ENCODE measurements at places on chromosomes 6 and 20.

GRCh38 chr6:109296452-109296851 lies 85.8 kb downstream of the CD164 start:
- no peak for DNase-seq

GRCh38 chr20:20993372-20993771 lies 112.8 kb downstream of the LINC00237 start:
- no peak for DNase-seq

- DNase-seq: no peak
These were observed 20.2 kb downstream of the HEBP2 start for GRCh38 chr6:138424004-138424904.

- no peak for DNase-seq
These were observed 50.0 kb downstream of the TAF4 start for GRCh38 chr20:62015540-62016288.

DNA sequence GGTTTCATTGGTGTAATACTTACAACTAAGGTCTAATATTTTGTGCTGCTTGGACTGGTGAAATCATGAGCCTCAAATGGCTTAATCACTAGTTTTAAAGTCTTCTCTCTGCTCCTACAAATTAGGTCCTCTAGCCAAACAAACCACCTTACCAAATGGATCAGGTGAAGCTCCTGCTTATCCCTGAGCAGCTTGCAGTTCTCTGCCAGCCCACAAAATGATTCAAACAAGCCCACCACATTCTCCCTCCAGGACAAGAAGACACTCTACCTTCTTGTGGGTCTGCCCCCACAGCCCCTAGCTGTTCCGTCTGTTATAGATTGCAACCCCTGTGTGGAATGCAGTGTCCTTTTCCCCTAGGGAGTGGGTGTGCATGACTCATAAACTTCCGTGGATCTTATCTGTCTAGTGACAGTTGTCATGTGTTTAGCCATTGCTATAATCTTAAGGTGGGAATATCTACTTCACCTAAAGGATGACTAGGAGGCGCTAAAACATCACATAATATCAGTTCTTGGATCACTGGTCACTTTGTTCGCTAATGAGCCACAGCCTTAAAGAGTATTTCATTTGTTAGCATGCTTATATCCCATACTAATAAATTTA lies 940.5 kb upstream of the MANEA start:
- DNase-seq: no peak

DNA sequence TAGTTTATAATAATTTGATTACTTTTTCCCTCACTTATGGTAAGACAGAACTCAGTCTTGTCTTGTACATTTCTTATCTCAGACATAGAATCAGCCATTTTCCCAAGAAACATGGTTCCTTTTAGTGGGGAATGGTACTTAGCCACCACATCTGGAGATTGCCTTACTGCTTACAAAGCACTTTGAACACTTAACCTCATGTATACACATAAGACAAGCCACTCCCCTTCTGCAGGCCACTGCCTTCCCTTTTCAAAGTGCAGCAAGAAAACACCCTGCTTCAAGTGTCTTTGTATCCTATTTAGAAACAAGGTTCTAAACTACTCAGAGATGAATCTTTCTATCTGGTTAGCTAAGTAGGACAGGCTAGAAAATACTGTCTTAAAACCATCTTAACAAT lies 159.2 kb downstream of the UBE3D start:
- DNase-seq: no peak

GRCh38 chr6:34389034-34389433 lies 3.4 kb downstream of the NUDT3 start:
- DNase-seq: no peak

GRCh38 chr20:47529840-47530239 lies 28.2 kb downstream of the NCOA3 start:
- no peak for DNase-seq

DNA sequence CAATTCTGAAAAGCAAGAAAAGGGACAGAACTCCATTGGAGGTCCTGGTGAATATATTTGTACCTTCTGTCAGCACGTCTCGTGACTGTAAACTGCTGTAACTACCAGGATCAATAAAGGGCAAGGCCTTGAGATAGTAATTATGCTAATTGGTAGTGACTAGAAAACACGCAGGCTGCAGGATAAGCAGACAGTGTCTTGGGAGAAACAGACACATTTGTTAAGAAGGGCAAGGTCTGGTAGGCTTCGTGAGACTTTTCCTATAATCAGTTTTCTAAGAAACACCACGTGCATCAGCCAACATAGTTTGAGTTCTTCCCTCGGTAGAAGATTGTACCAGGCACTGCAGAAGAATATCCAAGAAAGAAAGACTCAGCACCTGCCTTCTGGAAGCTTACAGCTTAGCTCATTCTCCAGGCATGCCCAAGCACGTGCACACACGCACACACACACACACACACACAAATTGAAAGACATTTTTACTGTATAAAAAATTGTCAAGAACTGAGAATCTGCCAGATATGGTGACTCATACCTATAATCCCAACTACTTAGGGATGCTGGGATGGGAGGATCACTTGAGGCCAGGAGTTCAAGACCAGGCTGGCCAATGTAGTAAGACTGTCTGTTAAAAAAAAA lies 167.0 kb upstream of the SASH1 start:
- no peak for DNase-seq

DNA sequence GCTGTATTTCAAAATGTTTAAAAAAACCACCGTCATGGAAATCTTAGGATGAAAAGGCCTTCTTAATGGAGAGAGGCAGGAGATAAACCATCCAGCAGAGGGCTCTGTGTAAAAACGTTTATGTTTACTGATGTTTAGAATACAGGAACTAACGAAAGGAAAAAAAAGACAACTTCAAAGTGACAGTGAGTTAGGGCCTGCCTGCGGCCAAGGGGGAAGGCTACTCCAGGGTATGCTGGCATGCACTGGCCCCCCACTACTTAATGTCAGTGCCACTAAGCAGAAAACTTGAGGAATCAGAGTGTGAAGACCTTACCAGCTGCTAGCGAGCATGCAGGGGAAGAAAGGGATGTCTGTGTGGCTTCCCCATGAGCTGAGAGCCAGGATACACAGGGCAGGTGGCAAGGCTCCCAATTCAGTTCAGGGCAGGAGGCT lies 47.7 kb downstream of the AKAP7 start:
- no peak for DNase-seq

DNA sequence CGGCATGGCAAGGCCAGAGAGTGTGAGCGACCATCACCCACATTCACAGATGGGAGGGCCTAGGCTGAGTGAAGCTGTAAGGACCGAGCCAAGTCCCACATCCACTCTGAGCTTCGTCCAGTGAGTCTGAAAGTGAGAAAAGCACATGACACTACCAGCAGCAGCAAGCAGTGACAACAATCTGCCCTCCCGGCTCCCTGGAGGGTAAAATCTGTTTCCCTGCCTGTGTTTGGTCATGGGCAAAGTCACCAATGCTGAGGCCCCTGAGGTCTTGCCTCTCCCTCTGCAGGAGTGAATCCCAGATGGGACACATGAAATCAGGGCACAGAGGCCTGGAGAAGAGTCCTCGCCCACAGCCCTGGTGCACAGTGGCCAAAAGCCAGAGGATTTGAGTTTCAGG lies 6.4 kb upstream of the CST7 start:
- no peak for DNase-seq

DNA sequence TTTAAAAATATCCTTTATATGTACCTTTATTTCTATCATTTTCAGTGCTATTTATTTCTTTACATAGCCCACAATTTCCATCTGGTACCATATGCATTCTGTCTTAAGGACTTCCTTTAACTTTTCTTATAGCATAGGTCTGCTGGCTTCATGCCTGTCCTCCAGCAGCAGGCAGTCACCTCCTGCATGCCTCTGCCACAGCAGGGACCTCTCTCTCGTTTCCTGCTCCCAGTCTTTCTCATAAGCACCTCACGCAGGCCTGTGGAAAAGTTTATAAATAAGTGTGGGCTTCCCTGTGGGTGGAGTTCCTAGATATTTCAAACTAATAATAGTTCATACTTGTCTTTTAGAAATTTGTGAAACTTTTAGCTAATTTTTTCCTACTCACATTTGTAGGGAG lies 133.9 kb downstream of the KCNQ5 start:
- DNase-seq: no peak

DNA sequence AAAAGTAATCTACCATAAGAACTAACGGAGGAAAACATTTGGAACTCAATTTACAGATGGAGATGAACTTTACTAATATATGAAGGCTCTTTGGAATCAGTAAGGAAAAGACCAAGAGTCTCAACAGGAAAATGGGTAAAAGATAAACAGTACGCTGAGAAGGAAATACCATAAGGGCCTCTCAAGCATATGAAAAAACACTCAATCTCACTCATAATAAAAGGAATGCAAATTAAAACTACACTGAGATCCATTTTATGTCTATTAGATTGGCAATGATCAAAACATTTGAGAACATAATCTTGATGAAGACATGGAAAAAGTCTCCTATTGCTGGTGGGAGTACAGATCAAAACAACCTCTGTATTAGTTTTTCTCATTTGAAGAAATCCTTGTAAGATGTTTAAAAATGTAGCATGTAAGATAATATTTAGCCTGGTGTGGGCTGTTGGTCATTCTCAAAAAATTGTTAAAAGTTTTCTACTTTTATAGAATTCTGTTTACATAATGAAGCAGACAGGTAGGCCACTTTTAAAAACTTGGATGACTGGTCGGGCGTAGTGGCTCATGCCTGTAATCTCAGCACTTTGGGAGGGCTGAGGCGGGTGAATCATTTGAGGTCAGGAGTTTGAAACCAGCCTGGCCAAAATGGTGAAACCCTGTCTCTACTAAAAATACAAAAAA lies 14.5 kb downstream of the REV3L start:
- DNase-seq: peak; percentile 76

DNA sequence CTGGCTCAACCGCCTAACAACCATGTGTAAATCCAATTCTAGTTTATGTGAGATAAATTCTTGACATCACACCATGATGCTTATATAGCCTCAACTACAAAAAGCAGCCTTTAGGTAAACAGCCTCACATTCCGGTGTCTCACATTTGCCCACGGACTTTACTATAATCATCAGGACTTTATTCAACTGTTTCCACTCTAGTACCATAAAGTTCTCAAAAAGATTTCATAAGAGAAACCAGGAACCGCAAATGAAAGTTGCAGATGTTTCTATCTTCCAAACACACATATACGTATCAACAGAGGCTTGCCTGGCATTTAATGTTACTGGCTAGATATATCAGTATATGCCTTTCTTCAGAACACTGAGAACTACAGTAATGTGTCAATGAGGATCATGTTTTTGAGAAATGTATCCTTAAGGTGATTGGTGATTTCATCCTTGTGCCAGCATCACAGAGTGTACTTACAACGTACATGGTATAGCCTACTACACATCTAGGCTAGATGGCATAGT lies 80.0 kb downstream of the EPB41L2 start:
- DNase-seq: no peak

DNA sequence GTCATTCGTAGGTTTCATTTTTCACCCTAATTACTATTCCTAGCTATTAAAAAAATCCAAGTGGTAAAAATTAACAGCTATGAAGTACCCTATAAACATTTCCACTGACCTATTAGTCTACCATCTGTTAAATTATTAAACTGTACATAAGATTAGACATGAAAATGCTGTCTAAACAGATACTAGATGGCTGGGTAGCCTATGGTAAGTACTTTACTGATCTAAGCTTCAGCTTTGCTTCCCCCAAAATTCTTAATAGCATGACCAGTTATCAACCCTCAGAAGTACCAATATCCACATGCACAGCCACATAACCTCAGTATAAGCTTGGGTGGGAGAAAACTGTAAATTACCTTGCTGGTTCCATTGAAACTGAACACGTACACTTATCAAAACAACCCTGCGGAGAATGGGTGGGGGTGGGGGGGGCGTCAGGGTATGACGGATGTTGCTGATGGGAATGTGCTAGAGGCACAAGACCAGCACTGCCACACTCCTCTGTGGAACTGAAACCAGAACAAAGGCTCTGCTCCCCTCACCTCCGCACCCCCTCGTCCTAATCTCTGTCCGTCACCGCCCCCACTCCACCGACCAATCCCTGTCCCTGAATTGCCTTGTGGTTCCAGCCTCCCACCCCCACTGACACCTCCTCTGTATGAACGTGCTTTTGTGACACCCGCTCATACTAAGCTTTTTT lies 45.3 kb downstream of the B4GALT5 start:
- DNase-seq: no peak

DNA sequence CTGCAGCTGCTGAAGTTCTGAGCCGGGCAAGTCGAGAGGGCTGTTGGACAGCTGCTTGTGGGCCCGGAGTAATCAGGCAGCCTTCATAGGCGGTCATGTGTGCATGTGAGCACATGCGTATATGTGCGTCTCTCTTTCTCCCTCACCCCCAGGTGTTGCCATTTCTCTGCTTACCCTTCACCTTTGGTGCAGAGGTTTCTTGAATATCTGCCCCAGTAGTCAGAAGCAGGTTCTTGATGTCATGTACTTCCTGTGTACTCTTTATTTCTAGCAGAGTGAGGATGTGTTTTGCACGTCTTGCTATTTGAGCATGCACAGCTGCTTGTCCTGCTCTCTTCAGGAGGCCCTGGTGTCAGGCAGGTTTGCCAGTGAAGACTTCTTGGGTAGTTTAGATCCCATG lies 21.2 kb upstream of the MAPK13 start:
- DNase-seq: no peak

DNA sequence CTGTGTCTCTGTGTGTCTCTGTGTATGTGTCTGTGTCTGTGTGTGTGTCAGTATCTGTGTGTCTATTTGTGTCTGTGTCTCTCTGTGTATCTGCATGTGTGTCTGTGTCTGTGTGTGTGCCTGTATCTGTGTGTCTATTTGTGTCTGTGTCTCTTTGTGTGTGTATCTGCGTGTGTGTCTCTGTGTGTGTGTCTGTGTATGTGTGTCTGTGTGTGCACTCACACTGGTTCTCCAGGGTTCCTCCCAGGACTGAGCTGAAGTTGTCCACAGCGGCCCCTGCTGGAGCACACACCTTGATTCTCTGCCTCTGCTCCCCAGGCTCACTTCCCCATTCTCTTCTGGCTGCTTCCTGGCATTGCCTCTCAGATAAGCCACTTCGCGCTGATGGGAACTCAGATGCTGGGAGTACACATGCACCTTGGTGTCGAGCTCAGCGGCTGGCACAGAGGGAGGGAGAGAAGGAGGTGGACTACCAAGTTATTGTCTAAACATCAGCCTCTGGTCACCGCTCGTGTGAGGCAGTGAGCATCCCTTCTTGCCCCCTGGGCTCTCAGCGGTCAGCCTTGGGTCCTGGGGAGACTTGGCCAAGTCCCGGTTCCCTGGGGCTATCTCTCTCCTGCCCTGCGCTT lies 104.9 kb upstream of the NXT1 start:
- DNase-seq: no peak

- DNase-seq: no peak
These were observed 72.0 kb downstream of the SYNJ2 start for GRCh38 chr6:158053377-158054313.

GRCh38 chr20:36541768-36542488 lies 609 bp downstream of the MYL9 start:
- DNase-seq: no peak

DNA sequence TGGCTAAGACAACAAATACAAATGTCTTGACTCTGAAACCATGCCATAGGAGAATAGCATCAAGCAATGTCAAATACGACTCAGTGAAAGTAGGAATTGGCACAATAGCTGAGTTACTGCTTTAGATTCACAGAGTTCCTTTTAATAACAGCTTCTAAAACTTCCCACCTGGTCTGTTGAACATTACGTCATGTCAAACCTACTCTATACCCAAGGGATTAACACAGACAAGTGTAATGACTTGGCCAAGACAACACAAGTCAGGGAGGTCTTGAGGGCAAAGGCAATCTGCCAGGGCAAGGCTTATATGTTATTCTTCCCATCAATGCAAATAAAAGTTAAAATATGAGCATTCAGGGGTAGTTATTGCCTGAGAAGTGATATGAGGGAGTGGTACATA lies 265.1 kb upstream of the PRDM1 start:
- DNase-seq: no peak

All from trophoblast cell (in vitro differentiated cells and primary cell).